ENCODE measurements at places on chromosomes 16 and 17.

DNA sequence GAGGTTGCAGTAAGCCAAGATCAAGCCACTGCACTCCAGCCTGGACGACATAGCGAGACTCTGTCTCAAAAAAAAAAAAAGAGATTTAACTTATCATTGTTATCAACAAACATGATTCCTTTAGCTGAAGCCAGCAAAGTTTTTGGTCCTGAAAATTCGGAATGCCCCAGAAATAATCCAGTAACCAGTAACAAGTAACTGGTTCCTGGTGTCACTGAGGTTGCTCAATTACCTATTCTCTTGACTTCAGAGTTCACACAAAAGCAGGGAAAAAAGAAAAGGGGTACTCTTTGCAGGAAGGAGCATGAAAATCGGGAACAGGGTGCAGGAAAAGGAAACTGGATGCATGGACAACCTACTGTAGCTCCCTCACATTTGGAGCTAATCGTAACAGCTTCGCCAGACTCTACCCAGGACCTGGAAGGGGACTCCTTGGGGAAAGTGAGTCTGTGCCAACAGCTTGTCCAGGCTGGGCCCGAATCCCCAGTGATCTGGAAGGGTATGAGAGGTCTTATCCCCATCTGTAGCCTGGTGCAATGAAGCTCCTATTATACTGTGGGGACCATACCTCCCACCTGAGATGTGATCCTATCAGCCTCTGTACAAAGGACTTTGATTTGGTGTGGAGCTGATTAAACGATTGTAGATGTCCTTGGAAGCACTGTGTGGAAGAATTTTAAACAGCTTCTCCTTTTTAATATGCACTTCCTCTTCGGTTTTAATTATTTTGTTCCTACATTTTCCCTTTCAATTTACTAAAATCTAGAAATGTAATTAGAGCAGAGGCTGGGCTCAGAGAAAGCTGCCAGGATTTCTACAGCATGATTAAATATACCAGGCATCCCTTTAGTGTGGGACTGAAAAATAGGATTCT, 3.4 kb upstream of the SPOP start:
- DNase-seq = no peak

DNA sequence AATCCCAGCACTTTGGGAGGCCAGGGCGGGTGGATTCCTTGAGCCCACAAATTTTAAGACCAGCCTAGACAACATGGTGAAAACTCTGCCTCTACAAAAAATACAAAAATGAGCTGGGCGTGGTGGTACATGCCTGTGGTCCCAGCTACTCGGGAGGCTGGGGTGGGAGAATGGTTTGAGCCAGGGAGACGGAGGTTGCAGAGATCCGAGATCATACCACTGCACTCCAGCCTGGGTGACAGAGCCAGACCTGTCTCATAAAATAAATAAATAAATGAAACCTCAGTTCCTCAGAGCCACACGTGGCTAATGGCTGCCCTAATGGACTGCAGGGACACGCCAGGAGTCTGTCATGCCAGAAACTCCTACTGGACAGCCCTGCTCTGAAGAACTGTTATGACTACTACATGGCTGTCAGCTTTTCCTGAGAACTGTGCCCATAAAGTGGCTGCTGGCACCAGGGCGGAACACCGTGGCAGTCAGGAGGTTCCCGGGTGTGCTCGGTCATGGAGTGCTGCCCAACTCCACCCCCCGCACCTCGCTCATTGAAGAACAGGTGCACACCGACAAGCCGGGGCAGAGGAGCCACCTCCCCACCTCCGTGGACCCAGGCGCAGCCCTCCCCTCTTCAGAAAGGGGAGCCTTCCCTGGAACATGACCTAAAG, 4.3 kb downstream of the TMEM11 start:
- no peak for DNase-seq

DNA sequence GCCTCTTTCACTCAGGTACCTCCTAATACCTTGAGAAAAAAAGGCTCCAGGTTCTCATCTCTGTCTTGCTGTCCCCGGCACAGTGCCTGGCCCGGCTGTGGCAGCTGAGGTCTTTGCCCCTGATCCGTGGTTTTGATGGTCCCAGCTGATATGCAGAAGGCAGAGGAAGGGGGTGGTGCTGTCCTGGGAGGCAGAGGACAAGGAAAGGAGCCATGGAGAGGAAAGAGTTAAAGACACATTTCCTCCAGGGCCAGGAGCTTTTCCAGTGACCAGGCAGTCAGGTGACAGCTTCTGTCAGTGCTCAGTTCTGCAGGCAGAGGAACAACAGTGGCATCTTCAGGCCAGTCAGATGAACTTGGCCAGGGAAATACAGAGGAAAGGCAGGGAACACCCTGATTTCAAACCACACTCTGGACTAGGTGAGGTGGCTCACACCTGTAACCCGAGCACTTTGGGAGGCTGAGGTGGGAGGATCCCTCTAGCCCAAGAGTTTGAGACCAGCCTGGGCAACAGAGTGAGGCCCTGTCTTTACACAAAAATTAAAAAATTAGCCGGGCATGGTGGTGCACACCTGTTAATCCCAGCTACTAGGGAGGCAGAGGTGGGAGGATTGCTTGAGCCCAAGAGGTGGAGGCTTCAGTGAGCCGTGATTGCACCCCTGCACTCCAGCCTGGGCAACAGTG, 3.3 kb upstream of the COG1 start:
- DNase-seq = no peak

DNA sequence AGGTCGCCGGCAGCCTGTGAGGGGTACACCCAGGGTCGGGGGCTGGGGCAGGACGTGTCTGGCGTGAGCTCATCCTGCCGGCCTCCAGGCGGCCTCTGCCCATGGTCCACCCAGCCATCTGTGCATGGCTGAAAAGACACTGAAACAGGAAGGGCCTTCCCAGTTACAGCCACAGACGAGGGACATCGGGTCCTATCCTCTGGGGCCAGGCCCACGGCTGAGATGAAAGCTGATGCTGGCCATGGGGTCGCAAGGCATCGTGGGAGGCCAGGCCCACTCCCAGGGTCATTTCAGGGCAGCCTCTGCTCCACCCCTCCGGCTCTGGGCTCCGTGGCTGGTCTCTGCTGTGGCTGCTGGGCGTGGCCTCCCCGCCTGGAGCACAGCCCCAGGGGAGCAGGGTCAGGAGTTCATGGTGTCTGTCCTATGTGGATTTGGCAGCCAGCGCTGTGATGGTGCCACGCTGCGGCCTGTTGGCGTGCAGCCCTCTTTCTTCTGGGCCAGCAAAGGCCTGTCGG, 16.6 kb upstream of the ATP6V0C start:
- no peak for DNase-seq

- peak; percentile 18 for DNase-seq
Observed at GRCh38 chr16:11507991-11508390, 78.7 kb downstream of the LITAF start.

GRCh38 chr16:1424028-1424427, 3.5 kb upstream of the UQCC4 start:
- DNase-seq = no peak

Measured in activated CD4-positive, alpha-beta memory T cell treated with anti-CD3 and anti-CD28 coated beads for 36 hours (primary cell).